Right lobe of liver (tissue), 6 donors: ENCODE measurements at places on chromosomes 7 and 10.

DNA sequence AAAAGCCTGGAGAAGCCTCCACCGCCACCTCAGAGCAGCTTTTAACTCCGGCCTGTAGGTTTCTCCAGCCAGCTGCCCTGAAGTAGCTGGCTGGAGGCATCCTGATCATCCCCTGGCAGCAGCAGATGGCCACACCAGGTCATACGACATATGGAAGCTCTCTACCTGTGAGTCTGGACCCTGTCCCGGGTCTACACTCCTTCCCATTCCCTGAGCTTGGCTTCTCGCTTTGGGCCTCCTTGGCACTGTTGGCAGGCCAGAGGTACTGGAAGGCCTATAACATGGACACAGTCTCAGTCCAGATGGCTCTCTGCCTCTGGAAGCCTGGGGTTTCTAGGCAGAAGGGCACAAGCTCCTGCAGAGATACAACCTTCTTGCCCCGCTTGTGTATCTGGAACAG is 43.5 kb upstream of the TRIM8 start:
- no peaks in the 10 kb centered on the region for H3K36me3 ChIP-seq
- no peak for DNase-seq
- H3K27me3 ChIP-seq: no peaks in the 10 kb centered on the region
- no peak overlapping the region for H3K4me3 ChIP-seq
- H3K27ac ChIP-seq: no peak overlapping the region
- peaks cover 36% of the 10 kb centered on the region for H3K4me1 ChIP-seq

DNA sequence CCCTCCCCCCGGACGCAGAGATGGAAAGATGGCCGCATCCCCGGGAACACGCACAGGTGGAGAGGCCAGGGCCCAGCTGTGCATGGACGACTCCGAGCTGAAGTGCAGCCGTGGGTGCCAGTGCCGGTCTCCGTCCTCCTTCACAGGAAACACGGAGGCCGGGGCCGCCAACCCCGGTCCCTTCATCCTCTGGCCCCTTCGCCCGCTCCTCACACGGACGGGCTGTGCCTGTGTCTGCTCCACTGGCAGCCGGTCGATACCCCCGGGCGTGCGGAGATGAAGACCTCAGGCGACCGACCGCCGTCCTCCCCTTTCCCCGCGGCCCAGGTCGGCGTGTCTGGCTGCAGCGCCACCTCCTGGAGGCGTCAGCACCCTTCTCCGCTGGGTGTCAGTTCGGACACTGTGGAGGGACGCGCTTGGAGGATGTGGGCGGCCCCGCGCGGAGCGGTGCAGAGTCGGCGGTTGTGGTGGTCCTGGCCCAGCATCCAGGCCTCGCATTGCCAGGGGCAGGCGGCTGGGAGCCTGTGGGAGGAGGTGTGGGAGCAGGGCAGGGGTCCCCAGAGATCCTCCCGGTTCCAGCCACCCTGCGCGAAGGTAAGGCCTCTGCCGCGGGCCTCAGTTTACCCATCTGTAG is 9.9 kb downstream of the ZNF511 start:
- DNase-seq: peak; percentile 73
- H3K27me3 ChIP-seq: no peaks in the 10 kb centered on the region
- H3K4me1 ChIP-seq: no peaks in the 10 kb centered on the region
- H3K36me3 ChIP-seq: no peaks in the 10 kb centered on the region
- H3K4me3 ChIP-seq: no peak overlapping the region

DNA sequence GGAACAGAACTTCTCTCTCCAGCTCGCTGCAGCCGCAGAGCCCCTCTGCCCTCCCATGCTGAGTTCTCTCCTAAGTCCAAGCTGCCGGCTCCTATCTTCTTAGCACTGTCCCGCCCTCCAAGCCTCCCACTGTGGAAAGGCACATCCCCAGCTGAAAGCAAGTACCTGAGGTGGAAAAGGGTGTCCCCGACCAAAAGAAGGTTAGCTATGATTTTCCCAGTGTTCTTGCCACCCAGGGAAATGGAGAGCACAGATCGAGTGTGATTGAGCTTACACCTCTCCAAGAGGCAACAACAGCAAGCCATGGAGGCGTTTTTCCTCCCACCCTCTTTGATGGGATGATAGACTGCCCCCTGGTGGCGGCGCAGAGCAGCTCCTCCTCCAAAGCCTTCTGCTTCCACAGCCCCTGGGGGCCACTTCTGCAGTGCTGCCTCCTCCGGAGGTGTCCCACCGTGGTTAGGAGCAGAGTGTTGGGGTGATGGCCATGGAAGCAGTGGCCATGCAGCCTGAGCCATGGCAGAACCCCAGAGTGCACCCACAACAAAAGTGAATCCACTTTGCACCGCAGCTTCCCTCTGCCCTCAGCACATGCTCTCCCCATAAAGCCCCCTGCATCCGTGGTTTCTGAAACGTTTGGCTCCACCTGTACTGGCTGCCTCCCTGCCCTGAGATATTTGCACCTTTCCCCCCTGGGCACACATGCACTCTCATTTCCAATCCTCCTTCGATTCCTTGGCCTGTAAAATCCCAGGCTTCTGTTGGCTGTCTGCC is 143.1 kb upstream of the STK17A start:
- H3K4me3 ChIP-seq: no peak overlapping the region
- H3K27me3 ChIP-seq: no peaks in the 10 kb centered on the region
- peak; percentile 47 for DNase-seq
- H3K27ac ChIP-seq: no peak overlapping the region
- H3K36me3 ChIP-seq: no peaks in the 10 kb centered on the region

DNA sequence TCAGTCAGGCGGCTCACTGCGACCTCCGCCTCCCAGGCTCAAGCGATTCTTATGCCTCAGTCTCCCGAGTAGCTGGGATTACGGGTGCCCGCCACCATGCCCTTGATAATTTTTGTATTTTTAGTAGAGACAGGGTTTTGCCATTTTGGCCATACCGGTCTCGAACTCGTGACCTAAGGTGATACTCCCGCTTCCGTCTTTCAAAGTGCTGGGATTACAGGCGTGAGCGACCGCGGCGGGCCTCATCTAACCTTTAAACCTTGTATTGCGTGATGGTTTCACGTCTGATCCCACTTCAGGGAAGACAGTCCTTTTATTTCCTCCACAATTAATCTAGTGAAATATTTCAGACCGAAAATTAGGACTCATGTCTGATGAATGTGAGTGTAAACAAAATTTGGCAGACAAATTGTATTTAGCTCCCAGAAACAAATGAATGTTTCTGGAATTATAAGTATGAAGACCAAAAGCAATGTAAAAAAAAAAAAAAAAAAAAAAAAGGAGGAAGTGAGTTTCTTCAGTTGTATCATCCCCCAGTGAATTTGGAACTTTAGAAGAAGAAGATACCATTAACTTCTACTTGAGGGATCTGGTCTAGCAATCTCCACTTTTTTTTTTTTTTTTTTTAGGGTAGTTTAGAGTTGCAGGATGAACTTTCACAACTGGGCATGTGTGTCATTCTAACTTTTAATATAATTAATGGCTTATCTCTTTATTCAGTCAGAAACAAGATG is 1.6 kb downstream of the NUP42 start:
- H3K36me3 ChIP-seq: no peaks in the 10 kb centered on the region
- H3K4me3 ChIP-seq: no peak overlapping the region
- H3K27ac ChIP-seq: no peak overlapping the region
- no peak for DNase-seq
- no peaks in the 10 kb centered on the region for H3K4me1 ChIP-seq

GRCh38 chr10:133439517-133440461 is 14.0 kb upstream of the SCART1 start:
- H3K27me3 ChIP-seq: no peaks in the 10 kb centered on the region
- DNase-seq: no peak
- peaks cover 4% of the 10 kb centered on the region for H3K4me1 ChIP-seq
- no peaks in the 10 kb centered on the region for H3K36me3 ChIP-seq
- H3K27ac ChIP-seq: no peak overlapping the region

DNA sequence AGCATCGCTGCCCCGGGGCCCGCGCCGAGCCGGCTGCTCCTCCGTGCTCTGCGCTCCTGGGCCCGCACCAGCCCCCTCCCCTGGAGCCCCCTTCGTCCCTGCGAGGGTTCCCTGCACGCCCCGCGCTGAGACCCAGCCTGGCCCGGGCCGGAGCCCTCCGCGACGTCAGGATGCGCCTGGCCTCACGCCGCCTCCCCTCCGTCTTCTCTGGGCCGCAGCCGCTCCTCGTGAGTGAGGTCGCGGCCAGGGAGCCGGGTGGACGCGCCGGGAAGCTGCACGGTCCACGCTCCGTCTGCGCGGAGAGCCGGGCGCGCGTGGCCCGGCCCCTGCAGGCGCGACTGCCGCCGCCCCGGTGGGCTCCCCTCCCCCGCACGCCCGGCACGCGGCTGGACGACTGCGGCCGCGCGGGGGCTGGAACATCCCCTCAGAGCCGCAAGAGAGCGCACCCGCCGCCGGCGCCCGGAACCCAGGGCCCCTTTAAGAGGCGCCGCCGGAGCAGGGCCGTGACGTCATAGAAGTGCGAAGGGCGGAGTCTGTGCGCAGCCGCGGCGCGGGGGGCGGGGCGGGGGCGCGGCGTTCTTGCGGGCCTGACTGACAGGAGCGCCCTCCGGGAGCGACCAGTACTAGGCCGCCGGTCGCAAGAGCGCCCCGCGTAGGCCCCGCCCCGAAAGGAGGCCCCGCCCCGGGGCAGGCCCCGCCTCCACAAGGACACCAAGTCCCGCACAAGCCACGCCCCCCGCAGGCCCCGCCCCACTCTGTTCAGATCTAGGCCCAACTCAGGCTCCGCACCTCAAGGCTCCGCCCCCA is 507 bp upstream of the INPP5A start:
- no peaks in the 10 kb centered on the region for H3K27me3 ChIP-seq
- peaks cover 27% of the 10 kb centered on the region for H3K4me1 ChIP-seq
- H3K4me3 ChIP-seq: peak overlapping the region; percentile 62
- DNase-seq: peak; percentile 100
- H3K27ac ChIP-seq: peak overlapping the region; percentile 78
- H3K36me3 ChIP-seq: no peaks in the 10 kb centered on the region
